Pulmonary artery endothelial cell (primary cell): ENCODE measurements at places on chromosomes 1 and 21. TPM values are rescaled to one million over a fixed set of nuclear protein-coding genes. Genes with fewer than 3 reads are reported as not detected.

The PATJ gene
- total RNA-seq: 2.9 and 4.0 TPM in 2 replicates

The OR2T12 gene
- total RNA-seq: not detected in 2 replicates

The CHAF1B gene
- 5.1 and 8.2 TPM in 2 replicates for total RNA-seq

The KANK4 gene
- total RNA-seq: not detected in 2 replicates

The TFAP2E gene
- 0.07 TPM in 2 replicates for total RNA-seq

The RPE65 gene
- not detected in 2 replicates for total RNA-seq

The NCF2 gene
- total RNA-seq: 0.07 TPM in 1 of 2 replicates, not detected in the other

The MXRA8 gene
- 0.99 and 2.2 TPM in 2 replicates for total RNA-seq

The ADGRB2 gene
- 0.85 and 0.92 TPM in 2 replicates for total RNA-seq
